ENCODE measurements at places on chromosomes 1 and 21.
A peak's percentile ranks its signal among the peaks of the same experiment; 100 is the strongest.

DNA sequence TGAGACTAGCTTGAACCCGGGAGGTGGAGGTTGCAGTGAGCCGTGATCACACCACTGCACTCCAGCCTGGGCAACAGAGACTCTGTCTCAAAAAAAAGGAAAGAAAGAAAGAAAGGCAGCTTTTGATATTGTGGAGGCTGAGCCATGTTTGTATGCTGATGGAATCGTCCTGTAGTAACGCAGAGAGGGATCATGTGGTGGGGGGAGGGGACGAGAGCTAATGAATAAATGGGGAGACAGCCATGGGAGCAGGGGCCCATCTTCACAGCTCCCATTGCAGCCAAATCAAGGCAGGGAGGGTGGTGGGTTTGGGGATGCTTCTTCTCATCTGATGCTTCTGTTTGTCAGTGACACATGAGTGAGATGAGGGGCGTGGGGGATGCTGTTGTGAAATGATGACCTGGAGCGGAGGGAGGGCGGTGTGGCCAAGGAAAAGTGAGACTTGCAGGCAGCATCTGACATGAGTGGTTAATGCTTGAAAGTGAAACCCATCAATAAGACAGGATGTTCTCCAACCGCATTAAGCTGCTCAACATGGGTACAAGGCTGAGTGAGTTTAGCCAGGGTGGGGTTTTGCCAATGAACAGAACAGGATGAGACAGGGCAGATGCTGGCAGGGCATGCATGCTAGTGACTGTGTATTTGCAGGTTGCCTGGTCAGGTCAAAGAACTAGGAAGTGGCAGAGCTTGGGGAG, 16.7 kb downstream of the SPATA21 start:
- peak; percentile 32 for DNase-seq

- DNase-seq, result no peak
Measured at GRCh38 chr1:200776949-200777348, 38.3 kb downstream of the CAMSAP2 start.

GRCh38 chr1:12230549-12231275, 882 bp downstream of the VPS13D start:
- DNase-seq, result no peak

DNA sequence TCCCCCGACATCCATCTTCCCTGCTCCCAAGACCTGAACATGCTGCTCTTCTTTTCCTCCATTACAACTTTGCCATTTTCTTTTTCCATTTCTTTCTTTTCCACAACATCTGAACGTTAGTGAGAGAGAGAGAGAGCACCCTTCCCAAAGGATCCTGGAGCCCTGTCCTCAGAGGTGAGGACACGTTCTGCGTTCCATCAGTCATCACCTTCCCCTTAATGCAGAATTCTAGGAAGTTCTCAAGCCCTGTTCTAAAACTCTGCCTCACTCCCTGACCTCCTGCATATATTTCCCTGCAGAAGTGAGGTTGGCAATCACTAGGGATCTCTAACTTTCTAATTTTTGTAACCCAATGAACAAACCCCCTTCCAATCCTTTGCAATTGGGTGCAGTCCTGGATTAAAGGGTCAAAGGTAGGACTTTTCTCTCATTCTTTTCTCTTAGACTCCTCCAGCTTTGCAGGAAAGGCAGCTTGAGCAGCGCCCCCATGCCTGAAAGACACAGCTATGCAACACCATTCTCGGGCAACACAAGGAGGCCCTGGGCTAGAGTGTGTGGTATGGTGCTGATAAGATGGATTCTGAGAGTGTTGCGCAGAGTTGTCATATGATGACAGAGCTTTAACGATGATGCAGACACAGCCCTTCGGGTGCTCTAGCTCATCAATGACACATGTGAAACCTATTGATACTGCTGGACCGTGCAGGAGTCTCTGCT, 59.2 kb upstream of the TNR start:
- no peak for DNase-seq

- DNase-seq, result no peak
Measured at GRCh38 chr1:167926486-167926997, 9.9 kb upstream of the DCAF6 start.

DNA sequence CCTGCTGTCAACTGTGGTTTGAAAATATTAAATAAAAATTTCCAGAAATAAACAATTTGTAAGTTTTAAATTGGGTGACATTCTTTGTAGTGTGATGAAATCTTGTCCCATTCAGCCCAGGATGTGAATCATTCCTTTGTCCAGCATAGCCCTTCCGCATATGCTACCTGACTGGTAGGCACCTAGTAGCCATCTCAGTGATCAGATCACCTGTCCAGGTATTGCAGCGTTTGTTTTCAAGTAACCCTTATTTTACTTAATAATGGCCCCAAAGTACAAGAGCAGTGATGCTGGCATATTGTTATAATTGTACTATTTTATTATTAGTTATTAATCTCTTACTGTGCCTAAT, 351.6 kb upstream of the B3GALT2 start:
- no peak for DNase-seq

DNA sequence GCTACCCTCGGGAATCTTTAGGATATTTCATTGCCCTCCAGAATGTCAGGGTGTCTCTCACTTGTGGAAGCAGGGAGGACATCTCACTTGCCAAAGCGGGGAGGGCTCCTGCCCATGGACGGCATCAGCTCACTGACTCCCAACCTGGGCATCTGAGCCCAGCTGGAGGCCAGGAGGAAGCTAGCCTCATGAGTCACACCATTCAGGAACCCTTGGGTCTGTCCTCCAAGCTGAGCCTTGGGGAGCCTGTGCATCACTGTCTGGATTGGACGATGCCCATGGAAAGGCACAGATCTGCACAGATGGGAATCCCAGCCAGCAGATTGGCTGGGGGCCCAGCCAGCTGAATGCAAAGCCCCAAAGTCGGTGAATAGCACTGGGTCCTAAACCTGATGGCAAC, 25.2 kb downstream of the WNT3A start:
- DNase-seq, result no peak

GRCh38 chr21:17784604-17785402, 34.4 kb downstream of the C21orf91 start:
- DNase-seq, result no peak

DNA sequence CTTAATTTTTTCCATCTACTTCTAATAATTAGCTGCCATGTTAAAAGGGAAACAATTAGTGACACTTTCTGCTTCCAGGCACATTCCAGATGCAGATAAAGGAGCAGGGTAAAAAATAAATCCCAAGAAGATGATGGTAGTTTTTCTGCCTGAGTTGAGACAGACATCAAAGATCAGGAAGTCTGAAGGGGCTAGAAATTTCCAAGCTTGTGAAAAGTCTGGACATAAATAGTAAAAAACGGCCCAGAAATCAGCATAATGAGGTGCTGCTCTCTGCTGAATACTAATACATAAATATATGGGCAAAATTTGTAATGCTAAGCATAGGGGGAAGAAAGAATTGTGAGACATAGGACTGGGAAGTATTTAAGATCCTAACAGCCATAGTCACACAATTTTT, 460.0 kb upstream of the RGS18 start:
- no peak for DNase-seq

GRCh38 chr1:203422656-203423055, 53.0 kb upstream of the PRELP start:
- no peak for DNase-seq

DNA sequence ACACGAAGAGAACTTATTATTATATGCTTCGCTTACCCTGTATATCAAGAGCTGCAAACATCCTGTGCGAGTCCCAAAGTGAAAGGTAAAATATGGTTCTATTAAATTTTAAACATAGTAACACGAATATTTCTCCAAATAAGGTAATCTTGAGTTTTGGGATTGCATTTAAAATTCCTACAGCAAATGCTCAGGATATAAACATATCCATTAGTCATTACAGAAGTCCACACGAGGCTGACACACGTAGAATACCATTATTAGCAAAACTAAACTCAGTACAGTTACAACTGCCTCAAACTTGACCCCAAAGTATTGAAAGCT, 282 bp upstream of the LYPLAL1 start:
- no peak for DNase-seq

- no peak for DNase-seq
Measured at GRCh38 chr1:241061062-241061461, 295.9 kb downstream of the RGS7 start.

DNA sequence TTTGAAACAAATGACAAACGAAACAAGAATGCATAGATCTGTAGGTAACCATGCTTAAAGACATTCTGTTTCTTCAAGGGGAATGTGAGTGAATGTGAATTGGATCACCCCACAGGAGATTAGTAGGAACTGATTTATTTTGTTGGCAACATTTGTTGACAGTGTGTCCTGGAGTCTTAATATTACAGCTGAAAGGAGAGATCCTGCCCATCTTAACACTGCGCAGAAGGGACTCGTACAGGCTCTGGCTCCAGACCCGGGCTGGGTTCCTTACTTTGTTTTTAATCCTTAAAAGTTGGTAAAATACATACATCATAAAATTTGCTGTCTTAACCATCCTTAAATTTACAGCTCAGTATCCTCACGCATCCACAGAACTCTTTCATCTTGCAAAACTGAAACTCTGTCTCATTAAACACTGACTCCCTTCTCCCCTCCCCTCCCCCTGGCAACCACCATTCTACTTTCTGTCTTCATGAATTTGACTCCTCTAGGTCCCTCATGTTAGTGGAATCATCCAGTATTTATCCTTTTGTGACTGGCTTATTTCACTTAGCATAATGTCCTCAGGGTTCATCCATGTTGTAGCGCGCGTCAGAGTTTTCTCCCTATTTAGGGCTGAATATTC, 74.1 kb downstream of the GALNT2 start:
- no peak for DNase-seq

DNA sequence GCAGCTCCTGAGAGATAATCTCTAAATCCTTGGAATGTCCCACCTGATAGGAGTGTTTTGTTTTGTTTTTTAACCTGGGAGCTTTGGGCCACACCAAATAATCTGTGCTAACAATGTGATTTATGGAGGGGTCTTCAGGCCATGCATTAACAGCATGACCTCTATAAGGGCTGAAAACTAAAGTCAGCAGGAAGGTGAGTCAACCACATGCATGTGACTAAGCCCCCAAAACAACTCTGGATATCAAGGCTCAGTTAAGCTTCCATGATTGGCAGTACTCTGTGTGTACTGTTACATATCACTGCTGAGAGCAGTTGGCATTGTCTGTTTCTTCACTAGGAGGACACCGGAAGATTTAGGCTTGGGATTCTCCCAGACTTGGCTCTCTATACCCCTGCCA, 10.7 kb downstream of the AUNIP start:
- no peak for DNase-seq

GRCh38 chr1:198486903-198487302, 53.6 kb downstream of the ATP6V1G3 start:
- DNase-seq, result no peak

GRCh38 chr1:41738475-41738874, 180.2 kb downstream of the HIVEP3 start:
- no peak for DNase-seq

DNA sequence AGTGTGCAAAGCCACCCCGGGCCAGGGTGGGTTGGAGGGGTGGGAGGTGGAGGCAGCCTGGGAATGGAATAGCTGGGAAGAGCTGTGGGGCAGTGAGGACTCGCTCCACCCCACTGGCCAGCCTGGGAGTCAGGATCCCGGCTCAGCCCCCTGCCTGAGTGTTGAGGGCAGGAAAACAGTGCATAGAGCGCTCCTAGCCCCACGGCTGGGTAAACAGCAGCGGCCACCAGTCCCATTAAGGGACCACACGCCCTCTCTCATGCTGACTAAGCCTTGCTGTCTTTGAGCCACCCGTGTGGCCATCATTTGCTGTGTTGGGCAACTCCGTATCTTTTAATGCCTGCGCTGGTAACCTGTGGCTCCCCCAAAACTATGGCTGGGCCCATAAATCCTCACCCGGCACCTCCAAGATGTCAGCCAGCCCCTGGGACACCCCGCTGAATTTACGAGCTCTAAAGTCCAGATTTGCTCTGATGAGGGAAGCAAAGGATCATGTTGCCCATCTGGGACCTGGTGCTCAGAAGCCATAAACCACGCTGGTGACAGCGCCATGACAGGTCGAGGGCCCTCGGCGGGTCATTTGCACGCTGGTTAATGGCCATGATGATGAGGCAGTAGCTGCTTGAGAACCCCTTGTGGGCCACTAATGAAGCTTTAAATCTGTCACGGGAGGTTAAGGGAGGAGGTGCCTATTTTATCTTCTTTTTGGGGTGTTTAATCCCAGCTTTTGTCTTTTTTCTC, 34.9 kb downstream of the SYF2 start:
- DNase-seq, result no peak

GRCh38 chr1:193568512-193568911, 382.1 kb upstream of the B3GALT2 start:
- no peak for DNase-seq

GRCh38 chr1:96309783-96310182, 411.8 kb upstream of the PTBP2 start:
- no peak for DNase-seq

DNA sequence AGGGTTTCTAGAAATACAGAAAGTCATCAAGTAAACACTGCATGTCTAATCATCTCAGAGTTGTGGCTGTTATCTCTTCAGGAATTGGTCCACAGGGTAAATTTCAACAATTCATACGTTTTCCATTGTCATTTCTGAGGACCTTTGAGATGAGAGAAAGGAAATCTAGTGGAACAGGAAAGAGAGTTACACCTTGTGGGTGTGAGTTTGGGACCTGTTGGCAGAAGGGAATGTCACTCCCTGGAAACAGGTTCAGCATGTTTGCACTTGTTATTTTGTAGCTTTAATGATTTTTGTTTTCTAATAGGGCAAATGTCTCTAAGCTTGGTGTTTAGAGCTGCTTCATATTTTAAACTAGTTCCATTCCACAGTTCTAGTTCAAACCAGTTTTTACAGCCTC, 5.6 kb downstream of the TMEM167B start:
- DNase-seq, result no peak

- no peak for DNase-seq
Measured at GRCh38 chr1:162571696-162572095, 10.2 kb downstream of the UAP1 start.

GRCh38 chr1:172951730-172952365, 98.9 kb downstream of the TNFSF18 start:
- no peak for DNase-seq

- DNase-seq, result no peak
Measured at GRCh38 chr21:41228492-41228891, 60.5 kb downstream of the BACE2 start.

- DNase-seq, result no peak
Measured at GRCh38 chr1:92927870-92928269, 33.4 kb downstream of the DIPK1A start.

DNA sequence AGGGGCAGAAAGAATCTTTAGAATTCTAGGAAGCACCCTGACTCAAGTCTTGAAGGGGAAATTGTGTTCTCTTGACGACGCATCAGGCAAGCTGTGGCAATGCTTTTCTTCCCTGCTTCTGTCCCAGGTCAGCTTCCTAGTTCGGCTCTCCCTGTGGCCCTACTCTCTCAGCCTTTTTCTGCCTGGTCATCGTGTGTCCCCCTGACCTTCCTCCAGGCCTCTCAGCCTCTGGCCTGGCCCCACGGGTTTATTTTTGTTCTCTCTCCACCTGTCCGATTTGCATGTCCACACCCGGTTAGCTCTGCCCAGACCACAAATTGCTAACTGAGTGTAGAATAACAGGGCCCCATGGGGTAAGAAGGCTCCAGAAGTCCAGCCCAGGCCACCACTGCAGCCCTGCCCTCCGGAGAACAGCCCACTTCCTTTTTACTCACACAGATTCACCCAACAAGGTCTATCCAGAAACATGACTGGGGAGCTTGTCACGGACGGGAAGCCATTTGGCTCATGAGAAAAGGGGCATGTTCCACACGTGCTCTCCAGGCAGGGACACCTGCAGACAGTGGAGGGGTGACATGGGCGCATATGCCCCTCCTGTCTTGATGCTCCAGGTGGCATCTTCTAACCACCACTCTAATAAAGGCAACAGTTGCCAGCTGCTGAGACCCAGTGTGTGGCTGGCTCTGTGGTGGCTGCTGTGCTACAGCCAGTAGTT, 9.8 kb downstream of the KCNN3 start:
- no peak for DNase-seq
